ENCODE measurements at places on chromosomes 5 and 9.
A peak's percentile ranks its signal among the peaks of the same experiment; 100 is the strongest.

- no peak for DNase-seq
Observed at GRCh38 chr5:57891443-57891842, 408.8 kb upstream of the ACTBL2 start.

GRCh38 chr5:155027993-155028629 is 14.6 kb downstream of the KIF4B start:
- DNase-seq: no peak

GRCh38 chr9:95435074-95435728 is 81.6 kb downstream of the PTCH1 start:
- no peak for DNase-seq

GRCh38 chr9:115986508-115986907 is 167.1 kb upstream of the PAPPA start:
- DNase-seq: no peak

DNA sequence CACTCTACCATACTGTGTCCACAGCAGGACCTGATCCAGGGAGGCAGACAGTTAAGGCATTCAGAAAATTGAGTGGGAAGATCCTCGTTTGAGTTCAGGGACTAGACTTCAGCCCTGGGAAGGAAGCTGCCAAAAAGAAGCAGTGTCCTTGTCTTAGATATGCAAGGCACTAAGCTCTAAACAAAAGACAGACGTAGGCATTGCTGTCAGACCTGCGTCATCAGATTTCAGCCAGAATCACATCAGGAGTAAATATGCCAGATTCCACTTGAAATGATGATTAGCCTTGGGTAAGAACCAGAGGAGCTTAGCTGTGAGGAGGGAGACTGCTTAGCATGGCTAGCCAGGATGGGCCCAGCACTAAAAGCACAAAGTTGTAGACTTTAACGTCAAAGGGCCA is 56.7 kb downstream of the MAMDC2 start:
- no peak for DNase-seq

DNA sequence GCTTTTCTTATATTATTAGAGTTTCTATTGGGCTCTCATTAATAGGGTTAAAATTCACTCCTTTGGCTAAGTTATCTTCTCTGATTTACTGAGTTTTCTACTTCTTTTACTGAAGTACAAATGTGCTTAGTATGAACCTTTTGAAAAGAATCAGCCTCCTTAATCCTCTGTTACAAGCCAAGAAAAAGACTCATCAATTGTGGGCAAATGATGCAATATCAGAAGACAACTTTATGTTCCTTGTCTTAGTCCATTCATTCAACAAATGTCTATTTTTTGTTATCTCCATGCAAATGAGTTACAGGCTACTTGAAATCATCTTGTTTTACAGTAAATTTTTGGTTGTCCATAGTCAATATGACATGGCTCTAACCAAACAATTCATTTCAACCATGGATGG is 40.3 kb downstream of the SNCAIP start:
- DNase-seq: no peak

GRCh38 chr5:142800776-142801494 is 30.8 kb downstream of the ARHGAP26 start:
- no peak for DNase-seq

- no peak for DNase-seq
Observed at GRCh38 chr5:125093776-125094175, 347.3 kb upstream of the ZNF608 start.

DNA sequence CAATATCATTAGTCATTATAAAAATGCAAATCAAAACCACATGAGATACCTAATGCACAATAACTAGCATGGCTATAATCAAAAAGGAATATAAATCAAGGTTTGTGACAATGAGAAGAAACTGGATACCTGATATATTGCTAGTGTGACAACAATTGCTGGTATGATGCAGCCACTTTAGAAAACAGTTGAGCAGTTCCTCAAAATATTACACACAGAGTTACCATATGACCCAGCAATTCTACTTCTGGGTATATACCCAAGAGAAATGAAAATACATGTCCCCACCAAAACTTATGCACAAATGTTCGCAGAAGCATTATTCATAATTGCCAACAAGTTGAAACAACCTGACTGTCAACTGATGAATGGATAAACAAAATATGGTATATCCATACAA is 339.7 kb upstream of the POU5F2 start:
- DNase-seq: no peak

DNA sequence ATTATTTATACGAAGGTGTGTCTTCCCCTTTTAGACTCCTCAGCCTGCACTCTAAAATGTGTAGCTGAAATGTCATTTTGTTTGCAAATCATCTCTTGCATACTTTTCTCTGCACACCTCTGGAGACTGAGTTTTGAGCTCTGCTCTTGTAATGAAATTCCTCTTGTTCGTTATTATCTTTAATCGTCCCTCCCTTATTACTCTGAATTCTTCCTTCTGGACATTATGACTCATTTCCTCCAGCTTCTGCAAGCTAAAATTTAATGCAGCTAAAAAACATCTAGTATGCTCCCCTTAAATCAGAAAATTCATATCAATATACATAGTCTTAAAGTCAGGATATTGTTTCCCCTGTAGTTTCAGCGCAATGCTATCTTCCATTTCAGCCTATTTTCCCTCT is 13.5 kb downstream of the ISL1 start:
- no peak for DNase-seq

GRCh38 chr9:114709636-114710035 is 27.6 kb upstream of the TEX48 start:
- no peak for DNase-seq

GRCh38 chr9:98556511-98556910 is 152.2 kb downstream of the GABBR2 start:
- DNase-seq: no peak

- DNase-seq: peak; percentile 91
Observed at GRCh38 chr5:133968204-133968980, at the start of gene C5orf15. TSS of gene C5orf15 (minus strand) at chr5:133968625. CDS start at chr5:133968584, 41 bp downstream.

DNA sequence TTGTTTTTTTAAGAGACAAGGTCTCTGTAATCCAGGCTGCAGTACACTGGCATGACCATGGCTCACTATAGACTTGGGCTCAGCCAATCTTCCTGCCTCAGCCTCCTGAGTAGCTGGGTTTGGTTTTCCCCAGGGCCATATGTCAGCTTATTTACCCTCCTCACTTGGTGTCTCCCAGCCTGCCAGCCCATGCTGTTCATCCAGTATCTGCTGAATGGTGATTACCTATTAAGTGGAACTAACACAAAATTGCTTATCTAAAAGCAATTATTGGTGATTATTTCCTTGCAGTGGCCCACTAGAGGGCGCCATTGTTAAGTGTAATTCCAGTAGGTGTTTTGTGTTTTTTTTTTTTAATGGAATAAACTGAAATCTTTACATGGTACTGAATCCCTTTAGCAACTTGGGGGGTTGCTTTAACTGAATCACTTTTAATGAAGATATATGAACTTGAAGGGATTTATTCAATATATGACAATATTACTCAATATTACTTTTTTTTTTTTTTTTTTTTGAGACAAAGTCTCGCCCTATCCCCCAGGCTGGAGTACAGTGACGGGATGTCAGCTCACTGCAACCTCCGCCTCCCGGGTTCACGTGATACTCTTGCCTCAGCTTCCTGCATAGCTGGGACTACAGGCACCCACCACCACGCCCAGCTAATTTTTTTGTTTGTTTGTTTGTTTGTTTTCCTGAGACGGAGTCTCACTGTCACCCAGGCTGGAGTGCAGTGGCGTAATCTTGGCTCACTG is 13.8 kb downstream of the EXOSC2 start:
- DNase-seq: peak; percentile 57

Data from D341Med (cell line).